ENCODE measurements at places on chromosomes 1 and 21.
A peak's percentile ranks its signal among the peaks of the same experiment; 100 is the strongest.

GRCh38 chr1:200493344-200493743 lies 83.5 kb upstream of the ZNF281 start:
- DNase-seq = no peak

GRCh38 chr1:78240191-78240590 lies 194.4 kb downstream of the GIPC2 start:
- DNase-seq = no peak

DNA sequence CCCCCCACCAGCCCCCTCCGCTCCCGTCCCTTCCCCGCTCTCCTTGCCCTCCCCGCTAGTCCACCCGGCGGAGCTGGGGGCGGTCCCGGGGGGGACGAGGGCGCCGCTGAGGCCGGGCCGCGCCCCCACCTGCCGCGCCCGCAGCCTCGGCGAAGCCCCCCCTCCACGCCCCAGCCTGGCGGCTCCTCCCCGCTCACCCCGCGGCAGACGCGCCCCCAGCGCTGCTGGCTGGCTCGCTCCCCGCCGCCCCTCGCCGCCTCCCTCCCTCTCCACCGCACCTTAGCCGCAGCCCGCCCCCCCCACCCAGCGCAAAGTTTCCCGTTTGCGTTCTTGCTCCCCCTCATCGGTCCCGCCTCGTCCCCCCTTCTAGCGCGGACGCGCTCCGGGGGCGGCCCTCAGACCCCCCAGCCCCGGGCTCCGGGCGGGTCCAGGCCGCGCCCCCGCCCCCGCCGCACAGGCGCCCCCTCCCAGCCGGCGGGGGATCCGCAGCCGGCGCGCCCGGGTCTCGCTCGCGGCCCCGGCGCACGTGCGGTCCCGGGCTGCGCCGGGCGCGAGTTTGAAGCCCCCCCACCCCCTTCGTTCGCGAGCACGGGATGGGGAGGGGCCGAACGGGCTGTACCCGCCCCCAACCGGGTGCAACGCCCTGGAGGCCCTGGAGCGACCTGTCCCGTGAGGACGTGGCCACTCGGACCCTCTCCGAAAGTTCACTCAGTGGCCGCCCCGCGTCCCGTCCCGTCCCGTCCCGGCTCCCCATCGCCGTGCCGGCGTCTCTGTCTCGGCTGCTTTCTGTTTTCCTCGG lies 623 bp downstream of the PTPRF start:
- peak; percentile 13 for DNase-seq

- no peak for DNase-seq
Measured at GRCh38 chr1:58447886-58448285, 98.6 kb downstream of the OMA1 start.

GRCh38 chr21:46562964-46563607 lies 41.8 kb downstream of the S100B start:
- no peak for DNase-seq

DNA sequence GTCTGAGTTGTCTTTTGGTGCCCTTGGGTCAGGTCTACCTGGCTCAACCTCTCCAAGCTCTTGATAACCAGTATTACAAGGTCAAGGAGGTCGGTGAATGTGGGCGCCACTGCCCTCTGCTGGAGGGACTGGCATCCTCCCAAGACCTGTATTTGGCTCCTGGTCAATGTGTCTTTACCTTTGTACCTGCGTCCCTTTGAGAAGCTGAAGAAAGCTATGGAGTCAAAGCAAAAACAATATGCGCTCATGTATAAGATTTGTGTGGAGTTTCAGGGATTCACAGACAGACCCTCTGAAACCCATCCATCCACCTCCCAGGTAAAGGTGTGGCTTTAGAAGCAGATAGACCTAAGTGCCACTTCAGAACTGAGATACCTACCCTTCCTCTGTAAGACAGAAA lies 61.8 kb upstream of the NBL1 start:
- peak; percentile 82 for DNase-seq

DNA sequence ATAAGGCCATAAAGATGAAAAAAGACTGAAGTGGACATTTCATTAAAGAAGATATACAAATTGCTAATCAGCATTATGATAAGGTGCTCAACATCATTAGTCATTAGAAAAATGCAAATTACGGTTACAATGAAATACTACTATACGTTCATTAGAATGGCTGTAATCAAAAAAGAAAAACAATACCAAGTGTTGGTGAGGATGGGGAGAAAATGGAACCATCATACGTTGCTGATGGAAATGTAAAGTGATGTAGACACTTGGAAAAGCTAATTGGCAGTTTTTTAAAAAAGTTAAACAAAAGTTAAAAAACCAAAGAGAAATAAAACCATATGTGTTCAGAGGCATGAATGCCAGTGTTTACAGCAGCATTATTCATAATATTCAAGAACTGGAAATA lies 8.6 kb upstream of the SOD1 start:
- no peak for DNase-seq

DNA sequence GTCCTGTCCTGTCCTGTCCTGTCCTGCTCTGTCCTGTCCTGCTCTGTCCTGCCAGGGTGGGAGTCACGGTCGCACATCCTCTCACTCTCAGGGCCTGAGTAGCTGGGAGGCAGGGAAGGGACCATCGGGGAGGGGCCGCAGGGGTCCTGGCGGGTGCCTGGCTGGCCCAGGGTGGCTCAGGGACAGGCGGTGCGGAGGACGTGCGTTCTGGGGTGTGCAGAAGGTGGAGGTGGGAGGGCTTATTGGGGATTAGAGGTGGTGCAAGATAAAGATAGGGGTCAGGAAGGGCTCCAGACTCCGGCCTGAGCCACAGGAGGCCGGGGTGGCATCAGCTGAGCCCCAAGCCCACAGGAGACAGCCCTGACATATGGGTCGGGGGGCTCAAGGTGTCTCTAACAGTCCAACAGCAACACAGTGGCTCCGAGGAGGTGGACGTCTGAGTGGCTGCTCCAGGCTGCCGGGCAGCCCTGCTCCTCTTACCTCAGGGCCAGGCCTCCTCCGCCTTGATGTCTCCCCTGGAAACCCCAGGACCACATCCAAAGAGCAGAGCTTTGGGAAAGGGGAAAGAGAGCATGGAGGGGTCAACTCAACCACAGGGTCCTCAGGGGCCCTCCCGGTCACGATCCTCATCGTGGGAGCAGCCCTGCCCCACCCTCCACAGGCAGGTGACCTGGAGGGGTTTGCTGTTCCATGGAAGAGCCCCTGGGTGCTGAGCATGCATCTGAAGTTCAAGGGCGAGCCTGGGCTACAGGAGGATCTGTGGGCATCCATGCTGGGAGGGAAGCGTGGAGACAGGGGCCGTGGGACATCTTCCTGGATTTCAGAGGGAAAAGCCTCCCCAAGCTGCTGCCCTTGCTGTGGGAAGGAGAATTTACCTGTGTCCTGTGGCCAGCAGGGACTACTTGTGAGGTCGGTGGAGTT lies 39.6 kb upstream of the ADARB1 start:
- DNase-seq = no peak

GRCh38 chr1:98344731-98345130 lies 316.8 kb upstream of the SNX7 start:
- DNase-seq = no peak

GRCh38 chr1:108758796-108759195 lies 12.3 kb downstream of the STXBP3 start:
- no peak for DNase-seq

- DNase-seq = no peak
Measured at GRCh38 chr21:42056996-42057689, 14.0 kb upstream of the UMODL1 start.

DNA sequence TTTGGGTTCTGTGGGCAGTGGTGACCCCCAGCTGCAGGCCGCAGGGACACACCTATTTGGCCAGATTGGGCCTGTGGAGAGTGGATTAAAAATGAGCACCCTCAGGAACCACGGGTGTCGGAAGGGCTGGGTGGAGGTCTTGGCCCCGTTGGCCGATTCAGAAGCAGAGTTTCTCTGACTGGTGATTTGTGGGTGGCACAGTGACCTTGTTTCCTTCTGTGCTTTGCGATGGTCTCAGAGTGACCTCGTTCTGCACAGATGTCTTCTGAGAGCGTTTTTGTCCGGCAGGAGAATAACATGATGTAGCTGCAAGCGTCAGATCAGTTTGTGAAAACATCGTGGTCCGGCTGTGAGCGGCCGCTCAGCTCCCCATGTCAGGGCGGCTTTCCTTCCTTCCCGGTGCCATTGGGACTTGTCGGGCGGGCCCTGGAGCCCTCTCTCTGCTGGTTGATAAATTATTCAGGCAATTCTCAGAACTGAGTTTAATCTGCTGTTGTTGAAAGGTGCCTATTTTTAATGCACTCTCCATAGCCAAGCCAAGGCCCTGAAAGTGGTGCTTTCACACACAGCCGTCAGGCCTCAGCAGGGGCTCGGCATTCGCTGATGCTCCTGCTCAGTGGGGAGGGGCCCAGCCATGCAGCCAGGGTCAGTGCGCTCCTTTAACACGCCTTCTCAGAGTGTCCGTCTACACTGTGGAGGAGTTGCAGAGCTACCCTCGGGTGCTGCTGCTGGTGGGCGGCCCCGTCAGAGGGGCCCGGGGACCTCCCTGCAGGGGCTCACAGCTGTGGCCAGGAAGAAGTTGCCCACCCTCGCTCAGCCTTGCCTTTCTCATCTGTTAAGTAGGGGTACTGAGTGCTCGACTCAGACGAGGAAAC lies 26.8 kb downstream of the TRPM2 start:
- DNase-seq = no peak

- no peak for DNase-seq
Measured at GRCh38 chr1:44418022-44418673, 13.1 kb downstream of the RNF220 start.

GRCh38 chr1:70112838-70113237 lies 92.5 kb downstream of the LRRC40 start:
- DNase-seq = no peak

- no peak for DNase-seq
Measured at GRCh38 chr1:184665360-184665759, 89.3 kb downstream of the EDEM3 start.

GRCh38 chr1:4586611-4587160 lies 67.7 kb upstream of the AJAP1 start:
- DNase-seq = no peak

DNA sequence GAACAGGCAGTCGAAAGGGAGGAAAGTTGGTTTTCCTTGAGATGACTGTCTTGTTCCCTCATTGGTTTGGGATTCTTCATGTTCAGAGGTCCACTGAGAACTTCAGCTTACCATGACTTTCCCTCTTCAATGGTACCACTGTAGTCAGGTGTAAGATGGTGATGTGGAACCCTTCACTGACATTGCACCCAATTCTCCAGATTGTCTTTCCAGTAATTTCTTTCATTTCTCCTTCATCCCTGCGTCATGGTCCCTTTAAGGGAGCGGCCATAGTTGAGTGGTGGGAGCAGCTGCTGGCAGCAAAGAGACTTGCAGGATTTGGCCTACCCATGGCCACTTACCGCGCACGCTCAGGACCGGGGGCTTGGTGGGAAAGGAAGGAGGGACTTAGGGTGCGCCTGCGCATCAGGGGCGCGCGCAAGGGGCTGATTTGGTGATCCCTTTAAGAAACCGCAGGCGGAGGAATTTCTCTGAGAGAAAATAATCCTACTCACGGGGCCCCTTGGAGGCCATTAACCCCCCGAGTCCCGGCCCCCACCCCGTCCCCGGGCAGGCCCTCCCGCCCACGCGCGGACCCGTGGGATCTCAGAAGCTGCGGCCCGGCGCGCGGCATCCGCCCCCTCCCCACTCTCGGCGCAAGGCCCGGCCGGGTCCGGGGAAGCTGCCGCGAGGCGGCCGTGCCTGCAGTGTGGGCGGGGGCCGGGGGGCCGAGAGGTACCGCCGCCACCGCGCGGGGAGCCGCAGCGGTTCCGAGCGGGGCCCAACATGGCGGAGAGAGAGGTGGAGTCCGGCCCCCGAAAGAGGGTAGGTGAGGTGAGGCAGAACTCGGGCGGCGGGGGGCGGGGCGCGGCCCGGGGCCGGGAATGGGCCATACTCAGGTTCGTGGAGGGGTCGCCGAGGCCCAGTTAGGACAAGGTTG lies at the start of gene ZMYM4:
ZMYM4 (plus strand) TSS at position 428 of the 919 bp plus-strand sequence; CDS start at position 766, 338 bp downstream.
- DNase-seq = peak; percentile 93

GRCh38 chr1:234260578-234260977 lies 112.7 kb upstream of the COA6 start:
- no peak for DNase-seq

DNA sequence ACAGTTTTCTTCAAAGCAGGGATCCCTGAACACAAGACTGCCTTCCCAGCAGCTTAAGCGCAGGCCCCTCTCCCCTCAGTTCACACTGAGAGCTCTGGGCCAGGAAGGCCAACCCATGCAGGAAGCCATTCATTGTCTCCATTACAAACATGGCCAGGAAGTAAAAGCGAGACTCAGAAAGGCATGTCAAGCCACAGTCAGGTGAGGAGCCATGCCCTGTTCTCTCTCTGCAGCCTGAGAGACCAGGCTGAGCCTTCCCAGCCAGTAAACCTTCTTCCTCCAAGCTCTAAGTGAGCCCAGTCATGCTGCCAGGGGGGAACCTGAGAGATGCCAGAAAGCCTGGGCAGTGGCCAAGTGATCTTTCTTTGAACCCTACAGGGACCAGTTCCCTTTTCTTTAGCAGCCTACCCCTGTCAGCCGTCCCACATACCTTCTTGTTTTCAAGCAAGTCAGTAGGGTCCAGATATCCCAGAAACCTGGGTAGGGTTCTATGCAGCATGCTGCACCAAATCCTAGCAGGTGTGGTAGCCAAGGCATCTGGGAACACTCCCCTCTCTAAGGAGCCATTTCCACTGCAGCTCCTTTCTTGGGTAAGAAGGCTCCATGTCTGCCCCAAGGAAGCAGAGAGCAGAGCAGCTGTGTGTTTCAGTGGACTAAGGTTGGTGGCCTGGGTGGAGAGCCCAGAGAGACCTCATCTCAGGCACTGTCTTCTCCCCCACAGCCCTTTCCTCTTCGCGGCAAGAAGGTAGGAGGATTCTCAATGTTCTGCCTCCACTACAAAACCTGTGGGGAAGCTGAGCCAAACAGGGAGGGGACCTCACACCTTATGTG lies 977 bp downstream of the TRAF3IP3 start:
- DNase-seq = peak; percentile 51

GRCh38 chr1:39657402-39657801 lies 14.5 kb downstream of the NT5C1A start:
- DNase-seq = no peak

DNA sequence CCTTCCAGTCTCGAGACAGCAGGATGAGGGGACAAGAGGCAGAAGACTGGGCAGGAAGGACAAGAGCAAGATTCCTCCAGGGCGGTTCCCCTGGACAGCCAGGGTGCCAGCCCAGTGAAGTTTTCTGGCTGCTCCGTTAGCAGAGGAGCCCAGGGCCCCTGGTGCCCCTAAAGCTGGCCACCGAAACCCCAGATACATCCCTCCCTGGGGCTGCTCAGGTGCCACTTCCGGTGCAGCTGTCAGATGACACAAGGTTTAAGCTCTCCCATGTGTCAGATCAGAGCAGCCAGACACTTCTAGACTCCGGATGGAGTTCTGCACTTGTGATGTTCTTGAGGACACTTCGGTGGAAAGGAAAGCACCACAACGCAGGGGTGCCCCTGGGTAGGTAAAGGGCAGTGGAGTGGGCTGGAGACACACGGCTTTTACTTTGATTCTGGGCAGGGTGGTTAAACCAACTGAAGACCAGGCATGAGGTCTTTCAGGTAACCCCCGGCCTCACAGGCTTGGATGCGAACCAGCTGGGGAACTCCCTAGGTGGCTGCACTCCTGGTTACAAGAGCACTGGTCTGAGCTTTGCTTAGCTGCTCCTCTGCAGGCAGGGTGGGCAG lies 85.7 kb downstream of the ITPKB start:
- DNase-seq = peak; percentile 79
